GM03348 (cell line): ENCODE measurements at places on chromosomes 2 and 18.
A peak's percentile ranks its signal among the peaks of the same experiment; 100 is the strongest.

- no peak for DNase-seq
Observed at GRCh38 chr18:21218862-21219261, 23.2 kb upstream of the GREB1L start.

DNA sequence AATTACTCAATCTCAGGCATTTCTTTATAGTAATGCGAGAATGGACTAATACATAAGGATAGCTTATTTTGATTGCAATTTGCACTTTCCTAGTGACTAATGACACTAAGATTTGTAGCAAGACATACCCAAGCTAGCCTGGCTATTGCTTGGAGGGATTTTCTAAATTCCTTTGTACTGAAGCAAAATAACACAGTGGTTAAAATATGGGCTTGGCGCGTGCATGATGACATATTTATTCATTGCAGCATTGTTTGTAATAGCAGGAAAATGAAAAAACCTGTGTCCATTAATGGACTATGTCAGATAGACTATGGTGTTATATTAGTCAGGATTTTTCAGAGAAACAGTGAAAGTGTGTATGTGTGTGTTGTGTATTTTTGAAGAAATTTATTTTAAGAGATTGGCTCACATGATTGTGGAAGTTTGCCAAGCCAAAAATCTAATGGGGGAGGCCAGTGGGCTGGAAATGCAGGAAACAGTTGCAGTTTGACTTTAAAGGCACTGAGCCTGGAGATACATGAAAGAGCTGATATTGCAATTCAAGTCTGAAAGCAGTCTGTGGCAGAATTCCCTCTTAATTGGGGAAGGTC lies 16.7 kb upstream of the LAPTM4A start:
- peak; percentile 78 for DNase-seq

GRCh38 chr2:60045456-60045855 lies 508.0 kb downstream of the BCL11A start:
- DNase-seq: no peak

GRCh38 chr2:236544362-236544761 lies 25.3 kb upstream of the ACKR3 start:
- no peak for DNase-seq

DNA sequence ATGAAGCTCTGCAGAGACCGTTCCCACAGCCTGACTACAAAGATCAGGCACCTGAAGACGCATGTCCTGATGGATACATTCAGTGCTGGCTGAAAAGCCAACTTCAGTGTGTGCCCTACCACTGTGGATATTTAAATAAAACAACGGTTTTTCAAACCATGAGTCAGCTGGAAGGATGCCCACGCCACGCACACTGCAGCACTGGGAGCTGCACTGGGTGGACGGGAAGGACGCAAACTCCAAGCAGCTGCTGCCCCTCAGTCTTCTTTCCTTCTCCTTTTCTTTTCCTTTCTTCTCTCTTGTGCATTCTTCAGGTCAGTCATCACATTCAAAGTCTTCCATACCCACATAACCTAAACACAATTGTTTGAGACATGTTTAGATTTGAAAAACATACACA lies 7.9 kb downstream of the TMEM18 start:
- DNase-seq: no peak

GRCh38 chr2:24351981-24352380 lies 8.4 kb downstream of the ITSN2 start:
- DNase-seq: no peak

DNA sequence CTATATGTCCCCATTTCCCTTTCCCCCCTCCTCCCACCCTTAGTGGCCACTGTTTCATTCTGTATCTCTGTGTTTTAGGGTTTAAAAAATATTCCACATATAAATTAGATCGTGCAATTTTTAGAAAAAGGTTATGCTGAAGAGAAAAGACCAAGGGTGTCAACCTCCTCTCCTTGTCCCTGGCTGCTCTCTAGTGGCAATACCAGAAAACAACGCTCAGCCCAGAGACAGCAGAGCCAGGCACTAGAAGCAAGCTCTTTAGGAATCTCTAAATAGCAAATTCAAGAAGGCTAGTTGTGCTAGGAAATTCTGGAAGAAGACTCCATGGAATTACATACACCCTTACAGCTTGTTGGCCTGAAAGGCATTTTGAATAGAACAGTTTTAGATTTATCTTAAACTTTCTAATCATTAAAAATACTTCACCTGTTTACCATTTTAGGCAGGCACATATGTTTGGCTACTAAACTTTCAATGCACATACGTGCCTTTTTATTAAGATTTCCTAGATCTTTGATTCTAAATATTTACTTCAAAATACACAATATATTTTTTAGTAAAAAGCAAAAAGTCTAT lies 35.1 kb upstream of the RASGRP3 start:
- peak; percentile 82 for DNase-seq

DNA sequence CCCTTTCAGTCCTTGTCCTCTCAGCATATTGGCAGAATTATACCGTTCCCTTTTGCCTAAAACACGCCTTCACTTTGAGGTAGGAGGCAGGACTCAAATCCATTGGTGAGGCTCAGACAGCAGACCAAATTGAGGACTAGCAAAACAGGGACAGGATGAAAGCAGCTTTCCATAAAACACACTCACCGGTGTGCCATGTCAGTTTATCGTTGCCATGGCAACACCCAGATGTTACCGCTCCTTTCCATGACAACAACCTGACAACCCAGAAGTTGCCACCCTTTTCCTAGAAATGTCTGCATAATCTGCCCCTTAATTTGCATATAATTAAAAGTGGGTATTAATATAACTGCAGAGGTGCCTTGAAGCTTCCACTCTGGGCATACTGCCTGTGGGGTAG lies 730.4 kb downstream of the METTL4 start:
- DNase-seq: no peak

- no peak for DNase-seq
Observed at GRCh38 chr2:232411901-232412629, 5.4 kb downstream of the ALPG start.

- no peak for DNase-seq
Observed at GRCh38 chr2:16739778-16740581, 74.3 kb upstream of the CYRIA start.

DNA sequence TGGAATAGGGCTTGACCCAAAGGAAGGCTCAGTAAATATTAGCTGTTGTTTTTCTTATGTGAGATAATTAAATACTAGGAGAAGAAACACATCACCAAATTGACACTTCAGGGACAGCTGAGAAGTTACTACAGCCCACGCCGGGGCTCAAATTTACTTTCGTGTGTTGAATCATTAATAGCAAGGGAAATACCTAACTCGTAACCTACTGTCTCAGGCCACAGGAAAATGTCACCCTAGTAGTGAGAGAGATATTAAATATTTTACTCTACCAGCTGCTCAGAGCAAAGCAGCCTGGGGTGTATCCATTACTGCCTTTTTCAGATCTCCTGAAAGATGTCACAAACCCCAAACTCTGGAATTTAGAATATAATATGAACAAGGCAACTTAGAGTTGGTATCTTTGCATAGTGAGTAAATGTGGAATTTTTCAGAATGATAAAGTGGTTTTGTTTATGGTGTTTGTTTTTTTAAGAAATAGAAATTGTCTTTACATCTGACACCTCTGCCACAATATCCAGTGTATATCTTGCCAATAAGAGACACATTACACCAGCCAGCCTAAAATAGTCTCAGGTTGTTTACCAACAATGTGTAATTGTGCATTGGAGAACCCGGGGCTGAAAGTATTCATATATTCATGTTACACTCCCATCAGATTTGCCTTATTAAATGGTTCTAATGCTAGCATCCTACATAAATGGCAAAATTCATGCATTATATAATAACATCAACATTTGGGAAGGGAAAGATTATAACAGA lies 48.4 kb downstream of the ATP8B1 start:
- no peak for DNase-seq

DNA sequence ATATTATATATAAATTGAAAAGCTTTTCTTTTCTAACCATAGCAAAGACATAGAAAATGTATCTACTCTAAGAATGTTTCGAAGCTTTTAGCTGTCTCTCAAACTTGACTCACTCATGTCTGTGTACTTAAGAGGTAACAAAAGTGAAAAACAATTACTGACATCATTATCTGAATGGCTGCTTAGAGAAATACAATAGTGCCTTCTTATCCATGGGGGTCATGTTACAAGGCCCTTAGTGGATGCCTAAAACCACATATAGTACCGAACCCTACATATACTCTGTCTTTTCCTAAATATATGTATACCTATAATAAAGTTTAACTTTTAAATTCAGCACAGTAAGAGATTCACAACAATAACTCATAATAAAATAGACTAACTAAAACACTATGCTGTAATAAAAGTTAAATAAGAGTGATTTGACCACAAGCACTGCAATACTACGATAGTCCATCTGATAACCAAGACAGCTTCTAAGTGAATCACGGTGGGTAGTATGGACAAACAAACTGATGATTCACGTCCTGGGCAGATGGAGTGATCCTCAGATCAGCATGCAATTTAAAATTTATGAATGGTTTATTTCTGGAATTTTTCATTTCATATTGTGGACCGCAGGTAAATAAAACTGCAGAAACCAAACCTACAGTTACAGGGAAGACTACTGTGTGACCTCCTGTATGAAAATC lies 246.2 kb downstream of the XIRP2 start:
- DNase-seq: peak; percentile 52

DNA sequence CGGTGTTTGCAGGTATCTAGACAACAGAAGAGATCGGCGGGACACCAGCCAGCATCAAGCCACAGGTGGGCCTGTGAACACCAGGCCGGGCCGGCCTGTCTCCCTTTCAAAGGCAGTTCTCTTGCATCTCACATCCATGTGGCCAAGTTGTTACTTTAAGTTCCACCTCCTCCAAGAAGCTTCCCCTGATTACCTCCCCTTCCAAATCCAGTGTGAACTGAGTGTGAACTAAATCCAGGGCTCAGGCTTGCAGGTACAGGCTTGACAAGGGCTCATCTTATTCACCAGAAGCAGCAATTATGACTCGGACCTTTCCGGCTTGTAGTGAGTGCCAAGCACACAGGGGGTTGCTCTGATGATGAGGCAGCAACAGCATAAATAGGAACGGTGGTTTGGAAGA lies 3.9 kb downstream of the CRACDL start:
- no peak for DNase-seq

GRCh38 chr2:219627103-219628100 lies at the start of gene SLC4A3:
Gene SLC4A3 (plus strand): TSS chr2:219627630. CDS start chr2:219627993, 363 bp downstream.
- DNase-seq: peak; percentile 90

GRCh38 chr18:9106800-9107584 lies 4.5 kb downstream of the NDUFV2 start:
- no peak for DNase-seq

GRCh38 chr2:20108655-20109396 lies 57.4 kb upstream of the LAPTM4A start:
- no peak for DNase-seq

GRCh38 chr2:204914708-204915107 lies 369.4 kb downstream of the PARD3B start:
- DNase-seq: no peak

DNA sequence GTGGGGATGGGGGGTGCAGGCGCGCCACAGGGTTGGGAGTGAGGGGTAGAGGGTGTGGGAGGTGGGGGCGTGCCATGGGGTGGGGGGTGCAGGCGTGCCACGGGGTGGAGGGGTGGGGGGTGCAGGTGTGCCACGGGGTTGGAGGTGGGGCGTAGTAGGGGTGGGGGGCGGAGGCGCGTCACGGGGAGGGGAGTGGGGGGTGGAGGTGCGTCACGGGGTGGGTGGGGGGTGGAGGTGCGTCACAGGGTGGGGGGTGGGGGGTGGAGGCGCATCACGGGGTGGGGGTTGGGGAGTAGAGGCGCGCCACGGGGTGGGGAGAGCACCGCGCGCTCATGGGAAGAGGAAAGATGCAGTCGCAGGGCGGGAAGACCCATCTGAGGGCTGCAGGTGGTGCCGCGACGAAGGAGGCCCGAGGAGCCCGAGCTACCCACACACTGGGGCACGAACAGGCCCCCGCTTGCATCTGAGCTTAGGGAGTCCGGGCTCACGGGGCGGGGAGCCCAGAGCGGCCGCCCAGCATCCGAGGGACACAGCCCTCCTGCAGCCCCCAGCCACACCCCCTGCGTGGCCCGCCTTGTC lies 37.5 kb downstream of the SNED1 start:
- DNase-seq: no peak
